Sciatic nerve (tissue), 2 donors: ENCODE measurements at places on chromosomes 2 and 18. TPM values are rescaled to one million over a fixed set of nuclear protein-coding genes. Genes with fewer than 3 reads are reported as not detected.

Gene KCNG2
- total RNA-seq, result 0.22 TPM

Gene FASTKD1
- 17.3 TPM for total RNA-seq

Gene REG3A
- total RNA-seq, result 2.3 TPM

DNA sequence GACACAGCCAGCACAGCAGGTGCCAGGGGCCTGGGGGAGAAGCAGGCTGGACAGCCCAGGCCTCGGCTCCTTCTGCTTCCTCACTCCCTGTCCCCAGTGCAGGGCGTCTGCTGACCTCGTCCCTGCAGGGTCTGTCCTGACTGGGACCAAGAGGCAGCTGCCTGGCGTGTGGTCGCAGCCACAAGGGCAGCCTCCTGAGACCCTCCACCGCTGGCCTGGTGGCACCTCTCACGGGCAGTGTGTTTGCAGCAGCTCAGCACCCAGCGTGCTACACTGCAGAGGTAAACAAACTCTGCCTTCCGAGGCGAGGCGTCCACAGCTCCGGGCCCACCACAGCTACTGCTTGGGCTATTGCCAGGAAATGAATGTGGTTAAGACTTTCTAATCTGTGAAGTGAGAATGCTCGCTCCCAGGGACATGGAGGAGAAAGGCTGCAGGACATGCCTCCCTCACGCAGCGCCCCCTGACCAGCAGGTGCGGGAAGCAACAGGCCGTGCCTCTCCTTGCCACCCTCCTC is 46.1 kb upstream of the HPCAL1 start:
- DNase-seq, result peak; percentile 44

DNA sequence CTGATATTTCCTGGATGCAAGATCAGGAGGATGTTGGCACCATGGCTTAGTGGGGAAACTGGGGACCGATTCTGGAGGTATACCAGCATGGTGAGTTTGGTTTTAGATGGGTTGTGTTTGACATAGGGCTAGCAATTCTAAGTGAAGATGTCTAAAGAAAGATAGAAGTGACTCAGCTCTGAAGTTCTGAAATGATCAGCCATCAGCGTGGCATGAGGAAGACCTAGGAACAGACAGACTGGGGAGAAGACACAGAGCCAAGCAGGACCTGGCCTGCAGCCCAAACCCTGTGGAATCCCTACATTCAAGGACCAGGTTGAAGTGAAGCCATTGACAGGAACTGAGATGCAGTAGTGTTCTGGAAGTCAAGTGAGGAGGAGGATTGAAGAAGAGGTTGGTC is 39.8 kb downstream of the HRH4 start:
- DNase-seq, result no peak
